ENCODE measurements at places on chromosomes 1 and 21.

DNA sequence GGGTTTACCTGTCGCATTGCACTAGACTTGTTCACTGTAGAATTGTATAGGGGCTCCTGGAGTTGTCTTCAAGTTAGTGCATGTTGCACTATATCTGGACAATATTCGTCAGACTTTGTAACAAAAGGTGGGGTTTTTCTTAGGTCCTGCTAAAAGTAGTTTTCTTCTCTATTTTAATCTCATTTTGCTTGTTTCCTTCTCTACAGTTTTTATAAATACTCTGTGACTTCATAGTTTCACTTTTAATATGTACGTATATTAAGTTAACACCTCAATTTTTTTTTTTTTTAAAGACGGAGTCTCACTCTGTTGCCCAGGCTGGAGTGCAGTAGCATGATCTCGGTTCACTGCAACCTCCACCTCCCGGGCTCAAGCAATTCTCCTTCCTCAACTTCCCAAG lies 26.5 kb upstream of the MRPS6 start:
- no peak for DNase-seq

GRCh38 chr1:221714227-221715152 lies 27.4 kb downstream of the DUSP10 start:
- no peak for DNase-seq

DNA sequence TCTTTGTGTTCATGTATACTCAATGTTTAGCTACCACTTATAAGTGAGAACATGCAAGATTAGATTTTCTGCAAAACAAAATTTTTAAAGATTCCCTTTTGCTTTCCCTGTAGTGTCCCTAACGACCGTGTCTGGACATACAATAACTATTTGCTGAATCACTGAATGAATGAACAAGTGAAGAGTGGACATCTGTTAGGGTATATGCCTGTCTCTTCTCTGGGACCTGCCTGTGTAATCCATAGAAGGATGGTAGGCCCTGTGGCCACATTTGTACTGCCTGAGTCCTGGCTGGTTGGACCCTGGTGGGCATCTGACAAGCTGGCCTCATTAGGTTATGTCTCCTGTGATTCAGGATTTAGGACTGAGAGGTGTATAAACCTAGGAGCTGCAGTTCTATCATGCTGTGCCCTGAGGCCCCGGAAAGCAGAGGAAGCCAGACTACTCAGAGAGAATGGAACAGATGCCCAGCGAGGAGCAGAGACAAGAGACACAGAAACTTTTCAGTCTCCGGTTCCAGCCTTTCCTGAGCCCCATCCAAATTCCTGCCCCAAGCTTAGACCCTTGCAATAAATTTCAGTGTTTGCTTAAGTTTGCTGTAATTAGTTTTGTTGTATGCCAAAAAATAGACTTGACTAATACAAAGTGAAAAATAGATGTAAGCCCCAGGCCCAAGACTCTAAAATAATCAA lies 7.5 kb upstream of the NCF2 start:
- no peak for DNase-seq

GRCh38 chr1:40344597-40344996 lies 27.5 kb upstream of the COL9A2 start:
- no peak for DNase-seq

DNA sequence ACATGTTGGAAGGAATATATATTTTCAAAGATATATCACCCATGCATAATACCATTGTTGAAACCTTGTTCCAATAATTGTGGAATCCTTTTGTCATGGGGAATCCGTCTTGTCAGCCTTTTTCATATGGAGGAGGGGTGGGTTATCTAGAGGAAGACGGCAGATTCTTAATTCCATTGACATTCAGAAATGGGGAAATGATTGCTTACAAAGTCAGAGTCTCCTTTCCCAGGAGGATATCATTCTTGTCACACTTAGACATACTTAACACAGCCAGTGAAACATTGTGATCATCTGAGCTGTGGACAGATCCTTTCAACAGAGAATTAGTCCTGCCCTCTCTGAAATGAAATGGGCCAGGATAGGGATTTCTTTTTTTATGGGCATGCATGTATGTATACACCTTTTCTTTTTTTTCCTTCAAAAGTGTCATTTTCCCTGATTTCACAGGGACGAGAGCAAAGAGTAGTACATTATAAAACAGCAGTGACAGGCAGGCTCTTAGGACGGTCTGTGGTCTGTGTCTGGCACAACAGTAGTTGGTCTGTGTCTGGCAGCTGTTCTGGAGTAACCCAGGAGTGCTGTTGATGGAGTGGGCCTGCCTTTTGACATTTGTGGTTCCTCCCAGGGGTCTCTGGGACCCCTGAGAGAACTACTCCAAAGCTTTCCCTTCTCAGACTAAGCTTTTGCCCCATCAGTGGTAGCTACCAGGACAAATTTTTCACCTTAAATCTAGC lies 50.1 kb downstream of the VPS13D start:
- DNase-seq = no peak

GRCh38 chr1:171335964-171336363 lies 22.0 kb downstream of the FMO4 start:
- no peak for DNase-seq
